ENCODE measurements at places on chromosomes 2 and 18. TPM values are rescaled to one million over a fixed set of nuclear protein-coding genes. Genes with fewer than 3 reads are reported as not detected.

DNA sequence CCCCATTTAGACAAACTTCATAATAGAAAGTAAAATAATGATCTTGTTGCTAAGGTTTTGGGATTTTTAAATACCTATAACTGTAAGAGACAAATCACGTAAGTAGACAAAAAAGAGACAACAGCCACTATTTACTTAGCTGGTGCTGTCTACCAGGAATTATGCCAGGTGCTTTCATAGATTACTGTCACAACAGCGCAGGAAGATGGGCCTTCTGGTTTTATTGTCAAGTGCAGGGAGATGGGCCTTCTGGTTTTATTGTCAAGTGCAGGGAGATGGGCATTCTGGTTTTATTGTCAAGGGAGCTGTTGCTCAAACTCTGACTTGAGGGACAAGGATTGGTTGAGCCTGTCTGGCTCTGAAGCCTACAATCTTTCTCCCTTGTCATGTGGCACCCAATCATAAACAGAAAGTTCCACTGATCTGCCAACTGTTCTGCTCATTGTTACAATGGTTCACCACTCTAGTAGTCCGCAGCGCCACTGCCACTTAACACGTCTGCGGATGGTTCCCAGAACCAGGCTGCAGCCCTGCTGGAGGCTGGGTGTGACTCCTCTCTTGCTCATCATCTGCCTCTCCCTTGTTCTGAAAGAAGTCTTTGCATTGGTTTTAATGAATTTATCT, 95.0 kb downstream of the RNF144A start:
- DNase-seq, result no peak
- H3K36me3 ChIP-seq, result no peaks in the 10 kb centered on the region
- H3K4me3 ChIP-seq, result no peak overlapping the region
- H3K27me3 ChIP-seq, result no peaks in the 10 kb centered on the region

DNA sequence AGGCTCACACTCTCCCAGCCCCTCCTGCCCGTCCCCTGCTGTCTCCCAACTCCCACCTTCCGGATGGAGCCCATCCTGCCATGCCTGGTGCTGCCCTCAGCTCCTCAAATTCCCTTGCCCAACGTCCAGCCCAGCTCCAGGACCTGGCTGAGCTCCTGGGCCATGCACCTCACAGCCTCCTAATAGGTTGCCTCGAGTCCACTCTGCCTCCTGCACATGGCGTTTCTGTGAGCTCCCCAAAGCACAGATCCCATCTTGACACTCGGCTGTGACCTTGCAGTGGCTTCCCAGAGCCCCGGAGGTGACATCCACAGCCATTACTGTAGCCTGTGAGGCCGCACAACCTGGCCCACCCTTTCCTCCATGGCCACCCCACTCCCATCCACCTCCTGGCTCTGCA, 191.9 kb upstream of the SALL3 start:
- H3K36me3 ChIP-seq, result no peaks in the 10 kb centered on the region
- H3K4me3 ChIP-seq, result no peak overlapping the region
- DNase-seq, result no peak
- H3K4me1 ChIP-seq, result no peaks in the 10 kb centered on the region
- H3K27me3 ChIP-seq, result peaks cover 24% of the 10 kb centered on the region
- no peak overlapping the region for H3K27ac ChIP-seq

- H3K27ac ChIP-seq, result no peak overlapping the region
- H3K4me1 ChIP-seq, result no peaks in the 10 kb centered on the region
- no peak overlapping the region for H3K4me3 ChIP-seq
- no peak for DNase-seq
- H3K36me3 ChIP-seq, result no peaks in the 10 kb centered on the region
Measured at GRCh38 chr18:8847066-8847755, 141.9 kb downstream of the MTCL1 start.

DNA sequence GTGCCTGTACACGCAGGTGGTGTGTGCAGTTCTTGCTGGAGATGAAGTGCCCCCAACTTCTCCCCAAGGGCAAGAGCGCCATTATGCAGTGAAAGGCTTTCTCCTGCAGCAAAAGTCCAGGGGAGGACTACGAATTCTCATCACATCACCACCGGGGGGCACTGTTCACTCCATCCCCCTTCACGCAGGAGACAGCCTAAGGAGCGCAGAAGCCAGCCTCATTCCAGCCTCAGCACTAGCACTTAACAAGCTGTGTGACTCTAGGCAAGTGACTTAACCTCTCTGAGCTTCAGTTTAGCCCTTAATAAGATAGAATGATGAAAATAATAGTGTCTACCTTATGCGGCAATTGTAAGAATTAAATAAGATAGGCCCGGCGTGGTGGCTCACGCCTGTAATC, 32.3 kb downstream of the DNMT3A start:
- H3K27ac ChIP-seq, result no peak overlapping the region
- H3K4me3 ChIP-seq, result no peak overlapping the region
- peaks cover 17% of the 10 kb centered on the region for H3K4me1 ChIP-seq
- H3K27me3 ChIP-seq, result no peaks in the 10 kb centered on the region

- H3K27me3 ChIP-seq, result no peaks in the 10 kb centered on the region
- H3K36me3 ChIP-seq, result no peaks in the 10 kb centered on the region
- no peak overlapping the region for H3K4me3 ChIP-seq
- no peak overlapping the region for H3K27ac ChIP-seq
- peaks cover 16% of the 10 kb centered on the region for H3K4me1 ChIP-seq
- DNase-seq, result no peak
Measured at GRCh38 chr2:48600204-48600813, 17.3 kb upstream of the GTF2A1L start.

The IGFBP5 gene
- 3.9 TPM for total RNA-seq

- no peak overlapping the region for H3K27ac ChIP-seq
- no peak overlapping the region for H3K4me3 ChIP-seq
- no peaks in the 10 kb centered on the region for H3K4me1 ChIP-seq
- no peaks in the 10 kb centered on the region for H3K27me3 ChIP-seq
Measured at GRCh38 chr2:133063775-133064174, 393.8 kb upstream of the LYPD1 start.

GRCh38 chr2:194696690-194697089, 960.3 kb upstream of the SLC39A10 start:
- H3K27ac ChIP-seq, result no peak overlapping the region
- H3K36me3 ChIP-seq, result no peaks in the 10 kb centered on the region
- no peaks in the 10 kb centered on the region for H3K27me3 ChIP-seq

The NAB1 gene
- 43.8 TPM for total RNA-seq
